ENCODE measurements at places on chromosomes 7 and 10.

GRCh38 chr7:4809091-4809591 is 33.7 kb downstream of the AP5Z1 start:
- DNase-seq = no peak

DNA sequence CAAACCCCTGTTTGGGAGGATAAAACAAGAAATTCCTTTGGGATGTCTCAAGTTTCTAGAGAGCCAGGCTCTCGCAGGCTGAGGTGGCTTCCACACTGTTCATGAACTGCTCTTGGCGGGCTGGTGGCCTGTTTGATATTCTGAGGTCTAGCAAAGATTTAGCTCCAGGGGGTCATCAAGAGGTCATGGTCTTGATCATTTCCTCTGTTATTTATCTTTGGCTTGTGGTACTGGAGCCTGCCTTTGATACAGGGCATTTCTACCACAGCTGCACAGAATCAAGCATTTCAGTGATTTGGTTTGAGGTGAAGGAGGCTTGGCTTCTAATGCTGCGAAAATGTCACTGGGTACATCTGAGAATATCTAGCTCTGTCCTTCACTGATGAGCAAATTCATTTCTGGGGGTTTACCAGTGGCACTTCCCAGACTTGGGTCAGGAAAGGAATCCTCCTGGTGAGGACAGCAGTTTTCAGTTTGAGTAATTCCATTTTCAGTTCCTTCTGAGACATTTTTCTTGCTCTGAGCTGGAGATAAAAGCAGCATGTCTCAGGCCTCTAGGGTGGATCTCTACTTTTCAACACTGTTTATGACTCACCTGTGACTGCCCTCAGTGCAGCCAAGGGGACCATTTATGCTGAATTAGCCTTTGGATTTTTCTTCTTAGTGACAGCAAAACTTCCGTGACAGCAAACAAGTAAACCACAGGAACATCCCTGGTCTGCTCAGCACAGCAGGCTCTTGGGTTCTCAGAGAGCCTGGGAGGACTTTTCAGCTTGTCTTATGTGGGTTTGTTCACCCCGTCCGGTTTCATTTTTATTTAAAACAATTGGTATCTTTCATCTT is 312.0 kb downstream of the RNLS start:
- DNase-seq = no peak

DNA sequence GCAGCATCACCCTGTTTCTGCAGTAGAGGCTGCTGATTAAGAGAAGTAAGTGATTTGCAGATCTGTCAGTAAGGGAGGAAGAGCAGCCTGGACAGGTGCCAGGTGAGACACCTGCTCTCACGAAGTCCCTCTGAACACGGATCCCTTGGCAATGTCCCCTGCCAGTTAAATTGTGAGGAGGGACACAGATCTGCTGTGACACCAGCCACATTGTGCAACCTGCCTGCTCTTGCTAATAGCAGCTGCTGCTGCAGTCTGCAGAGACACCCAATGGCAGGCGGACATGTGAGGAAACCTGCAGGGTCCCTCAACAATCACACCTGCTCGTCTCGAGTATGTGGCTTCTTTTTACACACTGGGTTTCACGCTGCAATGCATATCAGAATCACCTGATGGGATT is 31.9 kb downstream of the ANXA11 start:
- peak; percentile 39 for DNase-seq

DNA sequence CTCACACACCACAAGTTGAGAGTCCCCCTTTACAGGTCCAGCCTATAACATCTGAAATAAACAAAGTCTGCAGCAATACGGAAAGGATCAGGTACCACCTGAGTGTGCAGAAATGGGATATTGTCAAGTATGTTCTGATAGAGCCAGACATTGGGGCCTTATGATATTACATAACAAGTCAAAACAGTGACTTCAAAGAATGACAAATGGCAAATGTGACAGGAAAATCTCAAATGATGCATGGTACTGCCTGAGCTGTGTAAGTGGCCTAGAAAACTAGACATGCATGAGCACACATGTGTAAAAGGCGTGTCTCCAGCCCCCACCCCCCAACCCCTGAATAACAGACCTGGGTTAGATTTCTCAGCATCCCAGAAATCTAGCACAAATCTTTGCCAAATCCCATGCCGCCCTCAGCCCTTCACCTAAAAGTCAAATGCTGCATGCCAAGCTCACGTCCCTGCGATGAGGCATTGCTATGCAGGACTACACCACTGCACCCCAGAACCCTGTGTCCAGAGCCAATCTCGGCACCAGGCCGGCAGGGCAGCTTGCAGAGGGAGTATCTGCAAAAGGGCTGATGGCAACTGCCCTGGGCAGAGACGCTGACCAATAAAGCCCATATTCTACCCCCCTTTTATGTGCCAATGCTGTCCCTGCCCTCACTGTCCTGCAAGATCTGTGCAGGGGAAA is 58.8 kb downstream of the PRKAG2 start:
- DNase-seq = no peak

GRCh38 chr7:26580711-26581110 is 283.7 kb downstream of the SKAP2 start:
- no peak for DNase-seq
